Kidney epithelial cell (primary cell): ENCODE measurements at places on chromosomes 4 and X.

DNA sequence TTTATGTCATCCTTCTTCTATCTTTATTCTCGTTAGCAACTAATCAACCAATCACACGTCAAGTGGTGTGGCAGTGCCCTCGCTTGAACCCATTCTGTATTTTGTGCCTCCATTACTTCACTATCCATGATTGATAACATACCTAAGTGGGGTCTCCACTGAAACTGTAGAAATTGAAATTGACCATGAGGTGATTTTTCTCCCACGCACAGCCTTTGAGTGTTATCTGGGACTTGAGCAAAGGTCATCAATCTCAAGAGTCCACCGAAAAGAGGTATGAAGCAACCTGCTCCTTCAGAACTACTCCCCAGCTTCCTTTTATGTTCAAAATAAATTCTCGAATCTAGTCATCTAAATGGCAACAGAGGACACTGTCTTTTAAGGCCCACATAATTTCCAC lies 111.1 kb downstream of the SCD5 start:
- DNase-seq: no peak

DNA sequence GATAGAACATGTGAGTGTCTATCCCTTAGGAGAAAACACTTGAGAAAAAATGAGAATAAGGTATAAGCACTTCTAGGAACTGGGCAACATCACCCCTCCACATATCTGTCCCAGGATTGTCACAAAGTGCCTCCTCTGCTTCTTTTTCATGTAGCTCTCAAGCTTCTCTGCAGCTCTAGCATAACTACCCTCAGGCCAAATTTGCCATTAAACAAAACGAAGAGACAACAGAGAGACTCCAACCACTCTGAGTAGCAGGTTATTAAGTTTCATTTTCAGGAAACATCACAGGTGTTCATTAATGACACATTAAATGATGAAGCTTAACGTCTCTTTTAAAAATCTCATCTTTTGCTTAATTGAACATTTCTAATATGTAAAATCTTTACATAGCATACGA lies 580.0 kb downstream of the GALNTL6 start:
- DNase-seq: no peak

DNA sequence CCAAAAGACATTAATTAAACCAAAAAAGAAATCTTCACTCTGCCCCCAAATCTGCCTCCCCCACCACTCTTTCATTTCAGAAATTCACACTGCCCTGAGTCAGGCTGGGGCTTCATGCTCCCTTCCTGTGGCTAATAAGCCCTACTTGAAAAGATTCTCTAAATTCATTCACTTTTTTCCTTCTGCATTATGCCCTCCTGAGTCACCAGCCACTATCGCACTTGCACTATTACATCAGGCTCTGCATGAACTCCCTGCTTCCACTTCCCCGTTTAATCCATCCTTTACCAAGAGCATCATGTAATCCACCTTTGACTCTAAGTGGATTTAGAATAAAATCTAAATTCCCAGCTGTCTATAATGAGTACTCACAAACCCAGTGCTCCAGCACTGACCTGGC lies 295.4 kb upstream of the KLF3 start:
- no peak for DNase-seq

GRCh38 chrX:10564484-10564883 lies 55.9 kb downstream of the MID1 start:
- DNase-seq: no peak

- DNase-seq: no peak
These were observed 33.6 kb upstream of the GTPBP6 start for GRCh38 chrX:352181-352580.

DNA sequence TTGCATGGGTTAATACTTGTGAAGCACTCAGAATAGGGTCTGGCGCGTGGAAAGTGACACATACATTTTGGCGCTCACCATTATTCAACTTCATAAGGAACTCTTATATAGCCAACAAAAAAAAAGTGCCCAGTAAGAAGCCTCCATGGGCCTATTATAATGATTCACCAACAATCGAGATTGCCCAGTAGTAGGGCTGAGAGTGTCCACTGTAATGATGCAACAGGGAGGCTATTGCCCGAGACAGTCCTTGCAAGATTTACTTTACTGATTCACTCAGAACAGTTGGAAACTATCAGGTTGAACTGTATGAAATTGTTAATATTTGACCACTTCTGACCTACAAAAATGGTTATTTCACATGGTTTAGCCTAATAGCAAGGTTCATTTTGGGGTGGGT lies 86.0 kb downstream of the PJA1 start:
- no peak for DNase-seq

- DNase-seq: no peak
These were observed at the start of gene NPNT for GRCh38 chr4:105894660-105895582. NPNT (plus strand) TSS chr4:105895471; CDS start chr4:105895653, 182 bp downstream.

- DNase-seq: no peak
These were observed 668.2 kb upstream of the NDST4 start for GRCh38 chr4:115781528-115782146.

DNA sequence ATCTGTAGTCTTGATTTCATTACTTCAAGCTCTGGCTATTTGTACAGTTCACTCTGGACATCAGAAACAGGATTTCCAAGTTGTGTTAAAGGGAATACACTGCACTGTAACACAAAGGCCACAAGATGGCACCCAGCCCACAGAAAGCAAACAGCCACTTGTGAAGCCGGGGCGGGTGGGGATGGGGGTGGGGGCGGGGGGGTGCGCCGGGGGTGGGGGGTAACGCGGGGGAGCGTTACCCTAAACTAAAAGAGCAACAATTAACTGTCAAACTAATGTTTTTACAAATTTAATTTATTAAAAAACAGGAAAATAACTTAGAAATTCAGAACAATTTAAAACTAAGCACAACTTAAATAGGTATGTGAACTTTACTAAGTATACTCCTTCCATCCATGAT lies 27.3 kb downstream of the PRDX4 start:
- peak; percentile 2 for DNase-seq

DNA sequence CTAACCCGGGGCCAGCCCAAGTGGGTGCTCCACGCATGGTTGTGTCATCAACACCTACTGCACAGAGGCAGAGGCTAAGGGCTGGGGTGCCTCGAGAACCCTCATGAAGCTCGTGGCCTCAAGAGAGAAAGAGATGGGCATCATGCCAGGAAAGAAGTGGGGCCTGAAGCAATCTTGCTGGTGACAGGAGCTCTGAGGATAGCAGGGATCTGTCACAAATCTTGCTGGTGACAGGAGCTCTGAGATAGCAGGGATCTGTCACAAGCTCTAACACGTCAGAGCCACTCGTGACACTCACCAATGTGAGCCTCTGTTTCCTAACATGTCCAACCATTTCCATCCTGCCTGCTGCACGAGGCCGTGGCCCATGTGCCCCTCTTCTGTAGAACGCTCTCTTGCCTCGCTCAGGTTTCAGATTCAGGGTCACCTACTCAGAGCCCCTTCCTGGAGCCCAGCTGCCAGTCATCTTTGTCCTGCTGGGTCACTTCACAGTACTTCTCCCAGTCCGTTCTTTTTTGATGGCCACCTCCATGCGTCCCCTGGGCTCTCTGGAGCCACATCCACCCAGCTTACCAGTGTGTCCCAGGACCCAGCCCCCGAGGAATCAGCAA lies 21.1 kb downstream of the PNMA6E start:
- no peak for DNase-seq

GRCh38 chr4:173477016-173477415 lies 53.0 kb downstream of the HAND2 start:
- no peak for DNase-seq

- no peak for DNase-seq
These were observed 16.8 kb upstream of the LAMP2 start for GRCh38 chrX:120485638-120486520.

GRCh38 chr4:112069110-112069509 lies 76.1 kb upstream of the FAM241A start:
- DNase-seq: no peak

DNA sequence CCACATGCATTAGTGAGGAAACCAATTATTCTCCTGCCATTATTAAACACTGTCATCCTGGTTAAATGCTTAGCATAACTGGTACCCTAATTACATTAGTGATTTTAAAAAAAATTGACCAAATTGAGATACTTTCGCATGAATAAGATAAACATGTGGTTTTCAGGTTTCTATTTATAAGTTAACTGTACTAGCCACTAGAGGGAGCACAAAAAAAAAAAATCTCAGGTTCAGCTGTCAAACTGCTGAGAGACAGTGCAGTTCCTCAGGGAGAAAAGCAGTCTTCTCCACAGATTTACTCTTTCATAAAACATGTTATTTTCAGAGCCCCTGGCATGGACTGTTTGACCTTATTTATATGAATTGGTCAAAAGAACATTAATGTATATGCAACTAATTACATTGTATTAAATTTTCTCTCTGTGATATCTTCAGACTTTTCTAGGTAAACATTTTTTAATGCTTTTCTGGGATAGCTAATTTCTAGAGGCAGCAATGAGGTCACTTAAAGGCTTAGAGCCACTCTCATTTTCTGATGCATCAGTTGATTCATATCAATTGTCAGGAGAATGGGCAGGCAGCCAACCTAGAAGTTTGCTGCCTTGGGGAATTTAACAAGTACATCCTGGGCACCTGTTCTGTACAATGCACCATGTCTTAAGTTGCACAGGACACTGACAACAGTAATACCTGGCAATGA lies 167.5 kb downstream of the CDS1 start:
- peak; percentile 14 for DNase-seq

DNA sequence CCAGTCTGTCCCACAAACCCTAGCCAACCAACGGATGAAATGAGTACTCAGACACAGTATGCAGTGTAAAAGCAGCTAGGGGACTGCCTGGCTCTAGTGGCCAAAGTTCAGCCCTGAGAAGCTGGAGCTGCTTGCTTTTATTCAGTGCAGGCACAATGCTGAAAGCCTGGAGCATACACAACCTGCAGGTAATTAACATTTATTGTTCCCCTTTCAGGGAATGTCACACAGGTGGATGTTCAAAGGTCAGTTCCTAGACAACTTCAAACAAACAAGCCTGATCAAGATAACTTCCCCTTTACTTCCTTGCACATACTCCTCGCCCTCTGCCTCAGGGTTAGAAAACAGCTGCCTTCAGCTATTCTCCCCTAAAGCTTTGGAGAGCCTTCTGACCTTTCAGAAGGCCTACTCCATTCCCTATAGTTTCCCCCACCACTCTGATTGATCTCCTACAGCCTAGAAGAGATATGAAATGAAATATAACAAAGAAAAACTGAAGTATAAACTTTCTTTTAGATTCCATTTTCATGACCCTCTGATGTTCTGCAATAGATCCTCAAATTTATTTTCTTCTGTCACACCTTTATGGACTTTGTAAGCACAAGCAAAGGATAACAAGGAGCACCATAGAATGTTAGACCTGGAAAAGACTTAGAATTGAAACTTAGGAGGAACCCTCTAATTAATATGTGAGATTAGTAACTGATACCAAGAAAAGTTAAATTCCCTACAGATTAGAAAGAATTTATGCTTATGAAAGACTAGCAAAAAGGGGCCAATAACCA lies 6.8 kb upstream of the DCAF8L1 start:
- no peak for DNase-seq

DNA sequence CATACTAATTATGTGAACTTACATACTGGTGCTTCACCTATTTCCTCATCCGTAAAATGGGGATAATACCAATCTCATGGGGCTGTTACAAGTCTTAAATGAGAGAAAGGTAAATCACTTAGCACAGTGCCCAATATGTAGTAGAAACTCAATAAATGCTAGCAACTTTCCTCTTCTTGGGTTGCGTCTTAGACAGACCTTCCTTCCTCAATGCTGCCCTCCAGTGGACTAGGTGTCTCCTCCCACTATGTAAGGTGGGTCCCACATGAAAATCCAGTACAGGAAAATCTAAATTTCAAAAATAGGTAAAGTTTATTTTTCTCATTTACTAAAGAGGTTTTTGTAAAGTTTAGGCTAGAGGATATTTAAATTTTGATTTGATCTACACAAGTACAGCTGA lies 20.6 kb downstream of the ZDHHC9 start:
- DNase-seq: no peak

- no peak for DNase-seq
These were observed 40.5 kb downstream of the ANXA5 start for GRCh38 chr4:121656269-121656641.

DNA sequence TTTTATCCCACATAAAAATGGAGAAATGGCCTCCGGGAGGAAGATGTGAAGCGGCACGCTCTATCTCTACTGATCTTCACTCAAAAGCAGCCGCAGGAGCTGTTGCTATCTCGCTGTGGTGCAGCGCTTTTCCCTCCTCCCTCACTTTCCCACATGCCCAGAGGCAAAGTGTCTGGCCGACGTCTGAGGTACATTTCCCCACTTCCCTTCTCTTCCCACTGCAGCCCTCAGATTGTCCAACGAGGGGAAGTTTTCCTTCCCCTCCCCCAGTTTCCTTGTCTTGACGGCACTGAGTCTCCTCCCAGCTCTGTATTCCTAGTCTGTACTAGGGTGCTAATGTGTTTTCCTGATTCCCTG lies 660 bp upstream of the COL25A1 start:
- DNase-seq: no peak

GRCh38 chr4:46274717-46275116 lies 115.2 kb downstream of the GABRA2 start:
- DNase-seq: no peak

DNA sequence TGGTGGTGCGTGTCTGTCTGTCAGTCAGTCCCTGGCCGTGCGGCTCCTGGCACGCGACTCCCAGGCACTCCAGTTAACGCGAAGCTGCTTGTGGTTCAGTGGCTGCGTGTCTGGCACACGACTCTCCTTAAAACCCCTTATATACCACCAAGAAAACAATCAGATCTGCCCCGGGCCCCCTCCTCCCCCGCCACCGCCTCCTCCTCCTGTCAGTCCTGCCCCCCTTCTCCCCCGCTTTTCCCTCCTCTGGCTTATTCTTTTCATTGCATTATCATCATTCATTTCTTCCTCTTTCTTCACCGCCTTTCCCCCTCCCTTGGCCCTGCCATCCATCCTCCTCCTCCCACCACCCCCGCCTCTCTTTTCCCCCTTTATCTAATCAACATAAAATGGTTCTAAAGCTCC lies at the start of gene NEUROG2:
TSS of gene NEUROG2 (minus strand) at position 115 of the 405 bp plus-strand sequence. CDS start 705 bp downstream, outside the sequence.
- DNase-seq: no peak

DNA sequence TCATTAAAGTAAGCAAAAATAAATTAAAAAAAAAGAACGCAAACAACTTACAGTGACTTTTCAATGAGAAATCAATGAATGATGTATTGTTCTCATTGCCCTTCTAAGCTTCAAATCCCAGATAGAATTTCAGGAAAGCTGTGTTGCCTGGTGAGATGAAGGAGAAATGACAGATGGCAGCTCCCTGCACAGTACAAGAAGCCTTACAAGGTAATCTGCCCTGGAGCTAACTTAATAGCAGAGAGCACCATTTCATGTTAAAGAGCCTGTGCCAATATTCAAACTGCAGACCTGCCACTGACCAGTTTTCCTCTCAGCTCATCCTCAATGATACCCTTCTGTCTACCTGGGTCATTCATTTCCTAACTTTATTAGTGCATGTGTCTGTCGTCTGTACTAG lies 54.0 kb downstream of the GC start:
- DNase-seq: no peak
